T-helper 2 cell (primary cell): ENCODE measurements at places on chromosomes 12 and 14.

- DNase-seq = no peak
These were observed 1052.9 kb downstream of the TMTC2 start for GRCh38 chr12:83739607-83740006.

GRCh38 chr14:57345106-57345505 lies 45.3 kb upstream of the NAA30 start:
- no peak for DNase-seq

DNA sequence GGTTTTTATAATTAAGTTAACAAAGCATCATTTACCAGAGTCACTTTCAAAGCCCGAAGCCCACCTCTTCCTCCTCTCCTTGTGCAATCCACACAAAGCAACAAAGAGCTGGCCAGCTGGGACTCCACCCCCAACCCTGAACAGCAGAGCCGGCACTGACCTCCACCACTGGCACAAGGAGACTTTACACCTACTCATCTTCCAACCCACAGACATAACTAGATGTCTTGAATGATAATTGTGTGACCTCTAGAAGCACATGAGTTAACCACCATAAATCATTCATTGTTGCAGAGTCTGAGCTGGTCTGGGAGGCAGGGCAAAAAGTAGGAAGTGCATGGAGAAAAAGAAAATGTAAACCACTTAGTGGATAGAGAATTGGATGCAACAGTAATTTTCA lies 72.2 kb downstream of the ST8SIA1 start:
- no peak for DNase-seq

- DNase-seq = no peak
These were observed 70.6 kb upstream of the CCND2 start for GRCh38 chr12:4202918-4203317.

DNA sequence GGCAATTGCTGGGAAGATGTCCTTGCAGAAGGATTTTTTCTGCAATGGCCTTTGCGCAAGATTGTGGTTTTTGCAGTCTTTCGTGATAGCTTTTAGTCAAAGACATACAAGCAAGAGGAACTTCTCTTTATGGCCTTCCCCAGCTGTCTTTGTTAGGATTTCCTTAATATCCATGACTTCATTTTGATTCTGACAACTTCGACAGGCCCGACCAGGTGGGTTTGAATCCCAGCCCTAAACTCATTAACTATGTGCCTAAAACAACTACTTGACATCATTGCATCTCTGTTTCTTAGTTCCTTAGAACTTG lies 13.3 kb upstream of the VRK1 start:
- no peak for DNase-seq

GRCh38 chr12:102950107-102950949 lies 7.1 kb upstream of the ASCL1 start:
- no peak for DNase-seq

GRCh38 chr14:52913271-52913670 lies 37.6 kb downstream of the FERMT2 start:
- no peak for DNase-seq

DNA sequence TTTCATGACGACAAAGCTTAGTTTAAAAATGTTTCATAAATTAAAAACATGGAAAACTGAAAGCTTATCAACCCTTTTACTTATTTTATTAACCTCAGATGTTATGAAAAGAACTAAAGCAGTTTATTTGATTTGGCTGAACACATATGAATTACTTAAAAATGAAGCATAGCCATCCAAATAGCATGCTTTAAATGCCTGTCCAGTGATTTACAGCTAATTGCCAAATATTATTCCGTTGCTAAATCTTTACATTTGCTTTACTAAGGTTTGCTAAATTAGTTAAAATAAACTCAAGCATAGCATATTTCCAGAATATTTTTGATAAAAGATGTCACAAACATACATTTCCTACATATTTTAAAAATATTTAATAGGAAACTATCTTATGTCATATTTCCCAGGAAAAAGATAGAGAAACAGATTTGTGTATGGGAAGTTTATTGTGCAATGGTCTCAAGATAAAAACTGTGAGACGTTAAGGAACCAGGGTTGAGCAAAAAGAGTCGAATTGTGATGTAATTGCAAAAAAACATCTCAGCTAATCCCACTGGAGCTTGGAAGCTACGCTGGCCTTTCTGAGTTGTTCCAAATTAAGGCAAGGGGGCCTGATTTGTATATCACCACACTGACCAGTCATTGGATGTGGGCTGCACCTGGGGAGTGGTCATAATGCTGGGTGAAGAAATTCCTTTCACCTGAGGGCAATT lies 25.8 kb downstream of the GPR135 start:
- DNase-seq = no peak

DNA sequence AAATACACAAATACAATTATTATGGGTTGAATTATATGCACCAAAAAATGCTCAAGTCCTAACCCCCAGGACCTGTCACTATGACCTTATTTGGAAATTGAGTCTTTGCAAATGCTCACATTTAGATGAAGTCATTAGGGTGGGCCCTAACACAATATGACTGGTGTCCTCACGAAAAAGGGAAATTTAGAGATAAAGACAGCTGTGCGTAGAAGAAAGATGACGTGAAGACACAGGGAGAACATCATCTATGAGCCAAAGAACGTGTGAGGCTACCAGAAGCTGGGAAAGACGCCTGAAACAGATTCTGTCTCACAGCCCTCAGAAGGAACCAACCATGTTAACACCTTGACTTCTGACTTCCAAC lies 259.2 kb downstream of the EMP1 start:
- no peak for DNase-seq

GRCh38 chr14:104142136-104142945 lies 4.0 kb downstream of the KIF26A start:
- DNase-seq = no peak

GRCh38 chr14:93527203-93527607 lies 96.5 kb downstream of the UNC79 start:
- no peak for DNase-seq

GRCh38 chr12:7001921-7002591 lies 16.2 kb downstream of the LPCAT3 start:
- no peak for DNase-seq

DNA sequence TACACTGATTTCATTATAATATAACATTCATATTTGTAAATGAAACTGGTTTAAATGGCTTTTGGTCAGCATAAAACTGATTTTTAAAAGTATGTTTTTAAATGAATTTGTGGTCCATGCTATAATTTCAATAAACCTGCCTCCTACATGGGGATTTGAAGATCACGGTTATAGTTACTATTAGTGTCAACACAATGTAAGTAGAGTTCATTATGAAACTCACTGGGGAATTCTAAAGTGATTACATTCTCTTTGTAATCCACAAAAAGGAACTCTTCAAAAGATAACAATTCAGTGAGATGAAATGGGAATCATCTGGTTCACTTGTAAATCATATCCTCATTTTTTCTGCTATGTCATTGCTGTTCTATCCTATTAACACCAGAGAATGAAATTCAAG lies 204.5 kb upstream of the G2E3 start:
- no peak for DNase-seq

DNA sequence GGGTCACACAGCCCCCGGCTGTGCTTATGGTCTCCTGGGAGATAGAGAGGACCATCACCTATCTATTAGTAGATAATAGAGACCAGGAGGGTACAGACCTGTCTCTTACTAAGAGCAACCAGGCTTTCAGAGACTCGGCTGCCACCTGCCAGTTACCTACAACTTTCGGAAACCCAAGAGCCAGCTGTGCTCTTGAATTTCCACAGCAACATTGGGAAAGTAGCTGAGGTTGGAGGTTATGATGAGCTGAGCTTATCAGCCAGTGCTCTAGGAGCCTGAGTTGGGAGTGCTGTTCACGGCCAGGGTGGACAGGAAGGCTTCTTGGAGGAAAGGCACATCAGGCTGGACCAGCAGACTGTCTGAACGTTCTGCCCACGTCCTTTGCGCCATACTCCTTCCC lies 67.6 kb downstream of the RIN3 start:
- DNase-seq = no peak

DNA sequence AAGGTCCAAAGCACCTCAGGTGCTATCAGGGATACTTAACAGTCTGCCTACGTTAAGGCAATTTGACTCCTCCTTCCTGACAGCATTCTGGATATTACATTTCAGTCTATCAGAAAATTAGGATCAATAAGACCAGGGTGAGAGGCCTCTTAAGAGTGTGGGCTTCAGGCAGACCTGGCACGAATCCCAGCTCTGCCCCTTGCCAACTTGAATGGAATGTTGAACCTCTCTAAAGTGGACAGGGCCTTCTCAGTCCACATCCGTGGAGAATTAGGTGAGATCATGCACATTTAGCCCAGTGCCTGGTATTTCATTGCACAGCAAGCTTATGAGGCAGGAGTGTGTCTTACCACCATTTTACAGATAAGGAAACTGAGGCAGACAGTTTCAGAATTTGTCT lies 25.9 kb downstream of the DCAF4 start:
- DNase-seq = no peak

DNA sequence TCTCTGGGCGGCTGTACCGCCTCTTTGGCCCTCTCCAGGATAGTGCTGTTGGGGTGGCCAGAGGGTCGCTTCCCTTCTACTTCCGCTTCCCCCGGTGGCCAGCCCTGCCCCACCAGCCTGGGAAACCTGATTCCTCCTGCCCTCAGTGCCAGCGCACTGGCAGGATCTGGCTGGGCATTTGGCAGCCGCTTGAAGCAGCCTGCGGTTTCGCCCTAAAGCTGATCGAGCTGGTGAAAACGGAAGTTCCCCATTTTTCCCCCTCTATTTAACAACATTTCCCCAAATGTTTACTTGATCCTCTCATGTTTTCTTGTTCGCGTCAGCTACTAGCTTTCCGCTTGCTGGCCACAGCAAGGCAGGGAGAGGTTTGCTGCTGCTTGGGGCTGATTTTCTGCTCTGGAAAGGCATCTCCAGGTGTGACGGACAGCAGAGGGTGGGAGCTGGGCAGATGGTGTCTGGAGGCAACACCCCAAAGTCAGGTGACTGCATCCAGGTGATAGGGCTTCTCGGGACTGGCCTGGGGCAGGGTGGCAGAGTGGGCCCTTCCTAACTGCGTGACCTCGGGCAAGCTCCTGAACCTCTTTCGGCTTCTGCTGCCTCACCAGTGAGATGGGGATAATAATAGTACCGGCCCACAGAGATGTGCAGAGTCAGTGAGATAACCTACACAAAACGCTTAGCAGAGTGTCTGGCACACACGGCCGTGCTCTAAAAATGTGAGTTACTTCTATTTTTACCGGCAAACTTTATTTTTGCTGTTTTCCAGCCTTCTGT lies 53.1 kb downstream of the TSPAN9 start:
- DNase-seq = no peak

DNA sequence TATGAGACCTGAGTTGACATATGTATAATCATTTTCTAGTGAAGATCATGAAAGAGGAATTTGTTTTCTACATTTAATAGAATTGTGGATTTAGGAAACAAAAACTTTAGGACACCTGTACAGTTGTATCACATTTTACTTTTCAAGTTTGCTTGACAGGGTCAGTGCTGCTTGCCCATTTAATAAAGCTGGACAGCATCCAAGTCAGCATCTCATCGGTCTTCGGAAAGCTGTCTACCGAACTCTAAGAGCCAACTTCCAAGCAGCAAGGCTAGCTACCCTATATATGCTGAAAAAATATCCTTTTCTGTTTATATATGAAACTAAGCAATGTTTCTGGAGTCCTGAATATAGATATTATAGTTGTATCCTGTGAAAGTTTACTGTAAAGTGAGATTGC lies 52.3 kb downstream of the VEZT start:
- DNase-seq = no peak

GRCh38 chr12:113070117-113070906 lies 13.8 kb downstream of the DTX1 start:
- DNase-seq = no peak
